ENCODE measurements at places on chromosomes 5 and 9.

GRCh38 chr5:172771439-172772111 is 580 bp upstream of the DUSP1 start:
- no peak for DNase-seq

DNA sequence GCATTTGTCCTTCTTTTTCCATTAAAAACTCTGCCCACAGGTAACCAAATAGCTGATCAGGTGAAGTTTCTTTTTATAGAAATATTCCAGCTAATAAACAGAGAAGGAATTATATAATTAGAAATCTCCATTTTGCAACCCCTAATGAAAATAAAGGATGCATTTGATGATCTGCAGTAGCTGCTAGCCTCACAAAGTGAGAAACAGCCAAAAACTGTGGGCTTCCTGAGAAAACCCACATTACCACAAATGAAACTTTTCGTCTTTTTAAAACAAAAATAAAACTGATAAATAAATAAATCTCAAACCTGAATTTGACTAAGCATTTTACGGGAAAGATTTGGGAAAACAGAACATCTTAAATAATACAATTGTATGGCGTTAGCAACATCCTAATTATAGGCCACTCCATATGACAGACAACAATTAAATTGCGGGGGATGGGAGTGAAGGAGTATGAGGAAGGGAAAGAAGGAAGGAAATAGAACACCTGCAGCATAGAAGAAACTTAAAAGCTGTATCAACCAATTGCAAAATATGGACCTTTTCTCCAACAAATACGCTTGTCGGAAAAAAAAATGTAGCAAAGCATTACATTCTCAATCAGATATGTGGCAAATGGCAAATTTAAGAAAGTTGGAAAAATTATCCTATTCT is 283.0 kb upstream of the ITGA1 start:
- DNase-seq: no peak

DNA sequence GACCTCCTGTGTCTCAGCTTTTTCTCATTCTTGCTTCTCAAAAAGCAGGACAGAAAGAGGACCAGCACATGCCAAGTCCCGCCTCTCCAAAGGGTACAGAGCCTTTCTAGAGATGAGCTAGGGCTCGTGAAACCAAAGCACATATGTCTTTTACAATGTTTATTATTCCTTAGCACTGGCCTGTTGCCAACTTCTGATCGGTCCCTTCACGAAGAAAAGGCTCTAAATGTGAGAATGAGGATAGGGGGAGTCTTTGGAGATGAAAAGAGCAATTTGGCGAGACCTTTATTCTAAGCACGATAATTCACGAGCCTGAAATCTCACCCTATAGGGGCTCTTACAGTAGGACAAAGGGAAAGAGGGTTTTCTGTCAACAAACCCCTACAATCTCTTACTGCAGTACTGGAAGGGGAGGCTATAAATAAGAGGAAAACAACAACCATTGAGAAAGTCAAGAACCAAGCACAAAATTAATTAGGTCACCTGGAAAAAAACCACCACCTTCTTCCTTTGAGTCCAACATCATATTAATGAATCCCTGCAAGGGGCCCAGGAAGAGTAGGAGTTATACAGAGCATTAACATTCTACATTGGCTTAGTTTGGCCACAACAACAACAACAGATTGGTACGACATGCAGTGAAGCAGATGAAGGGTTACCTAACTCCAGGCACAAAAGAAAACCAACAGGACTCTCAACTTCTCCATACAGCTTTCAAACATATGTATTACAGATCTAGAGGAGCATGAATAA is 309.5 kb downstream of the PDE4D start:
- DNase-seq: no peak

GRCh38 chr5:118580949-118581348 is 407.4 kb downstream of the DTWD2 start:
- no peak for DNase-seq

DNA sequence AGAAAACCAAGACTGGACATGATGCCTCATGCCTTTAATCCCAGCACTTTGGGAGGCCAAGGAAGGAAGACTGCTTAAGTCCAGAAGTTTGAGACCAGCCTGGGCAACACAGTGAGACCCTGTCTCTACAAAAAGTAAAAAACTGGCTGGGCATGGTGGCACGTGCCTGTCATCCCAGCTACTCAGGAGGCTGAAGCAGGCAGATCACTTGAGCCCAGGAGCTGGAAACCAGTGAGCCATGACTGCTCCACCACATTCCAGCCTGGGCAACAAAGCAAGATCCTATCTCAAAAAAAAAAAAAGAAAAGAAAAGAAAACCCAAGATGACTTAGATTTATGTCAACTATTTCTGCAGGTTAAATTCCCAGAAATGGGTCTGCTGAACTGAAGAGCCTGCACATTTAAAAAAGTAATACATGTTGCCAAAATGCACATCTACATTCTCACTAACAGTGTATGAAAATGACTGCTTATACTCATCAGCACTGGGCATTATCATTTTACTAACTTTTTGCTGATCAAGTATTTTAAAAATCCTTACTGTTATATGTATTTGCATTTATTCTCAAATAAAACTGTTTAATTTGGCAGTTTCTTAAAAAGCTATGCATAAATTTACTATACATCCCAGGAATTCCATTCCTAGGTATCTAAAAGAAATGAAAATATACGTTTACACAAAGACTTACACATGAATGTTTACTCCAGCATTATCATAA is 14.3 kb downstream of the ERMP1 start:
- DNase-seq: no peak

DNA sequence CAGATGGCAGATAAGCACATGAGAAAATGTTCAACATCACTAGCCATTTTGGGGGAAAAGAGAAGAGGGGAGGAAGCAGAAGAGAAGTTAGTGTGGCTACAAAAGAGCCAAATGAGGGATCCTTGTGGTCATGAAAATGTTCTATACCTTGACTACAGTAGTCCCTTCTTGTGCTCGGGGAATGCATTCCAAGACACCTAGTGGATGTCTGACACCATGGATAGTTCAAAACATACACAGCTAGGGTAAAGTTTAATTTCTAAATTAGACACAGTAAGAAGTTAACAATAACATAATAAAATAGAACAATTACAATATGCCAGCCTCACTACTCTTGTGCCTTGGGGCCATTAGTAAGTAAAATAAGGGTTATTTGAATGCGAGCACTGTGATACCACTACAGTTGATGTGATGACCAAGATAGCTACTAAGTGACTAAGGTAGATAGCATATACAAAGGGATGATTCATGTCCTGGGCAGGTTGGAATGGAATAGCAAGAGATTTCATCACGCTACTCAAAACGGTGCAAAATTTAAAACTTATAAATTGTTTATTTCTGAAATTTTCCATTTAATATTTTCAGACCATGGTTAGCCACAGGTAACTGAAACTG is 344.1 kb downstream of the NR2F1-AS1 start:
- no peak for DNase-seq

DNA sequence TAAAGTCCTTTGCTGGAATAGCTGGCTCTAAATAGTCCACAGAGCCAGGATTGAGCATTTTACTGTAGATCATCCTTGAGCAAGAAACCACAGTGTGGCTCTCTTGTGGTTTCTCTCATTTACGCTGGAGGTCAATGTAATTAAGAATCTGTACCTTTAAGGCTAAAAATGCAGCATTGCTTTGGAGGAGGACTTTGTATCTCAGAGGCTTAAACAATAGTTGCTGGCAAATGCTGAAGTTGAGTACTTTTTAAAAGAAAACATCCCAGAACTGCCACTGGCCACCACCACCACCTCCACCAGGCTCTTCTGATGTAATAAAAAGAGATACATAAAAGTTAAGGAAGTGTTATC is 177.3 kb upstream of the ADAMTSL1 start:
- DNase-seq: no peak

DNA sequence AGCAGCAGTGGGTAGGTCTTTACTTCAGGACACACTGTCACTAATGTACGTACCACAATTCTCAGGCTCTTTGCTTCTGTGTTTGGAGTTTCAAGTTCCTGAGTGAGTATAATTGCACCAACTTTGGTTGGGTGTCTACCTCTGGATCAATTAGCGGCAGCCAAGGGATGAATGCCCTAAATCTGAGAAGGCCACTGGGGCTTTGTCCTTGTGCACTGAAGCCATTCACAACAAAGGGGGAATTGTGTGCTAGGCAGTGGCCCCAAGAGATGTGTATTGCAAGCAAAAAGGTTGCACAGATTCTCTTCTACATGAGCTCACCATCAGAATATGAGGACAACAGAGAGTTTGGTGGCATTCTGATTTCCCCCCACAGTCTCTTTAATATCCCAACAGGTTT is 3.9 kb upstream of the PHF24 start:
- no peak for DNase-seq

- no peak for DNase-seq
Observed at GRCh38 chr9:121261107-121261460, 6.9 kb upstream of the GSN start.

GRCh38 chr9:91178281-91179236 is 183.2 kb downstream of the AUH start:
- no peak for DNase-seq

GRCh38 chr5:147673791-147674190 is 108.7 kb downstream of the JAKMIP2 start:
- no peak for DNase-seq

DNA sequence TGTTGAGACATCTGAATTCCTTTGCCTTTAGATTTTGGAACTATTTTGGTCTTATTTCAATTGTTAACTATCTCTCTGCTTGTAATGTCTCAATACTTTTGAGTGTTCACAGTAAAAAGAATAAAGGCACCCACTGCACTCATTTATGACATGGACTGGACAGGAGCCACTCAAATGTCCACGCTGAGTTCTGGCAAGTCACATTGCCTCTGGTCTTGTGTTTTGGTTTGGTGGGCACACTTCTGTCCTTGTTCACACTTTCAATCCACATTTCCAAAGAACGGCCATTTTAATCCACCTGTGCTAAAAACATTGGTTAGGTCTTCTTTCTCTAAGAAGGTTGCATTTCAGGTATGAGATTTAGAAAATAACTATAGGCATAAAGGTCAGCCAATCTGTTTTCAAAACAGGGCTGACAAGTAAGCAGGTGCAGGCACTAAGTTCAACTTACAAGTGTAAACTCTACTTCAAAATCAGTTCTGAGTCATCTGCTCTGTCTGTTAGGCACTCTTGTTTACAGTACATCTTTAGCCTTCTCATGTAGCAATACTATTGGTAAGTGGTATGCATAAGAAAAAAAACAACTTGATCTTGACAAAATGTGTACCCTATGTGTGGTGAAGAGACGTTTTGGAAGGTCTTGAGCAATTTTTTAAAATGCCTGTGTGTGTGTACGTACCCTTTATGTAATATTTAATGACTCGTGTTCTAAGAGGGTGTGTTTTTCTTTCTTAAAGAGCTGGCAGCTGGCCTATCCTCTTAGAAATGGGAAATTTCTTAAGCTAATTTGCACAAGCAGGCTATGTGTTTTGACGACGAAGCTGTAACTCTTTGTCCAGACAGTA is 31.5 kb upstream of the ZFAND5 start:
- DNase-seq: no peak

DNA sequence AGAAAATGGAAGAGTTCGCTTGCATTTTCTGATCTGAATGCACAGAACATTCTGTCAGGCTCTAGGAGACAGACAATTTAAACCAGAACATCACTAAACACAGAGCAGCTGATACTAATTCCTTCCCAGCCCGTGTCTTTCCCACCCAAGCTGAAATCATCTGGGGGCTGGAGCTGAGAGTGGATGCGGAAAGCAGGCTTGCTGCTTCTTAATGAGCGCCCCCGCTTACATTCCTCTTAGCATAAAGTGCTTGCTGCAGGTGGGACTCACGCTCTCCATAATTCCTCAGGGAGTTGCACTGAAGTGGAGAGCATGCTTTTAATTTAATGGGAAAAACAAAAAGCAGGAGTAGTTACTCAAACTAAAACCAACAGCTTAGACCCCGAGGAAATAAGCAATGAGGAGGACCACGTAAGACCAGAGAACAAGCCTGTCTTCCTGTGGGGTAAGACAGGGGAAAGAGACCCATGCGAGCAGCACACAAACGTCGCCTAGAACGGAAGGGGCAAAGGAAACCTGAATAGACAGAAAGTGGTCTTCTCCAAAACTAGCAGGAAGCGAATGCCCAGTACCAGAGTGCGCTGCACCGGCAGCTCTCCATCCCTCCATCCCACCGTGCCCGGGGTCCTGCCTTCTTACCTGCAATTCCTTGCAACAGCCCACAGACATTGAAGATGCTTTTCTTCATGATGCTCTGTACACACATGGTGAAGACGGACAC is 139.3 kb downstream of the LHFPL2 start:
- DNase-seq: no peak

DNA sequence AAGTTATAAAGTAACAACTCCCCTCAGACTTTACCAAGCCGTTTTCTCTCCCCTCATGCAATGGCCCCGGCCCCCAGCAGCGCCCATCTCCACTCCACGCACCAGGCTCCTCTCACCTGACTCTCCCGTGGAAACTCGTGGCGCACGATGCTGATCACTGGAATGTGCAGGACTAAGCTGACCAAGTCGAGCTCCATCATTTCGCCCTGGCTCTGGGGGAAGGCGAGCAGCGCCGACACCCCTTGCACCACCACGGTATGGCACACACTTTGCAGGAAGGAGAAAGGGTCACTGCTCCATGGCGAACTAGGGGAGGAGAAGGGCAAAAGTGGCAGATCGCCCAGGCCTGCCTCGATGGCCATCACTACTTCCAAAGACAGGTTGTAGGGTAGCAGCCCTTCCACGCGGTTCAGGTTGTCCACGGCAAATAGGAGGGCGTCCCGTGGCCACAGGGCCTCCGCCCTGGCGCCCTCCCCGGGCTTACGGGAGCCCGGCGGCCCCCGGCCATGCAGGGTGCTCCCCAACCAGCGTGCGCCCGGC is 1.2 kb downstream of the GRIN3A start:
- DNase-seq: no peak

GRCh38 chr9:120531683-120532300 is 48.2 kb downstream of the CDK5RAP2 start:
- no peak for DNase-seq

GRCh38 chr5:142826093-142826492 is 55.9 kb downstream of the ARHGAP26 start:
- DNase-seq: no peak

DNA sequence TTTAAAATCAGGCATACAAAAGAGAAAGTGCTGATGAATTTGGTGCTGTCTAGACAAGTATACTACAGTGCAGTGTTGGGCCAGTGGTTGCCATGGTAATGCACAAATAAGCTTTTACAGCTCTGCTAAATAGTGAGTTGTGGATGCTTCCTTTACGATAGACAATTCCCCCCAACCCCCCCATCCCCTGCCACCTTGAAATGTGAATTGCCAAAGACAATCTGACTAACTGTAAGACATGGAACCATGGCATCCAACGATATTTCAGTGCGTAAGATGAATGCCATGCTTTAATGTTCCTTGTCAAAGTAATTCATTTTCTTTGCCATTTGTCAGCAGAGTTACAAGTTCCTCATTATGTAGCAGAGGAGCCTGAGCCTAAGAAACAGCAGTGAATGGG is 91.5 kb upstream of the NREP start:
- DNase-seq: no peak

DNA sequence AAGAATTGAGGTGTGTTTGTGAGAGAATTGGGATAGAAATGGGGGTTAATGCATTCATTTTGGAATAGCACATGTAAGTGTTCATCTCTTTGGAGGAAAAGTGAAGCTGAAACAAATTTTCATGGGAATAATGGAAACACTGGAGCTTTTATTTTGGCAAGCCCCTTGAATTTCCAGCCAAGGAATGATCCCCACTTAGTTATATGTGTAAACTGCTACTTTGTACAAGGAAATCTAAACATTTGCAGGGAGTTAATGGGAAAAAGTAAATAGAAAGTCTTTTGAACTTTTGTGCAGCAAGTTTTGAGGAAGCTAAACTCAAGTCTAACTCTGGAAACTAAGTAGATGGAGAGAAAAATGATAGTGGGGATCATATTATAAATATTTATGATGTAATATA is 44.1 kb downstream of the CAMK4 start:
- no peak for DNase-seq

GRCh38 chr5:175874462-175875139 is 3.2 kb downstream of the CPLX2 start:
- no peak for DNase-seq

All from activated naive CD4-positive, alpha-beta T cell treated with anti-CD3 and anti-CD28 coated beads, Interleukin-2, amount 50 U/mL, for 72 hours (primary cell).